ENCODE measurements at places on chromosomes 7 and 10.

DNA sequence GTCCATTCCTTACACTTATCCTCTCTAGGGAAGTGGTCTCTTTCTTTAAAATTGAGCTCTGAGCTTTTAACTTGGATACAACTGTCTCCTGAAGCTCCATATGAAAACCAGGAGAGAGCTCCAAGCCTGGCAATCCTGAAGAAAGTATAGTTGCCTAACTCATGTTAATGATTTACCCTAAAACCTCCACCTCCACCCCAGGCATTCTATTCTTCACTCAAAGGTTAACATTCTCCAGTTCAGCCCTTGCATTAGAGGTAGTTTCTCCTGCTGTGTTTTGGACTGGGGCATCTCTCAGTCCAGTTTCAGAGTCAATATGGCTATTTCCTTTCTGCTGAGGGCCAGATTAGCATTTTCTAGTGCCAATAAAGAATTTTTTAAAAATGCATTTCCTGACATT lies 195.5 kb downstream of the SLC25A13 start:
- no peak for DNase-seq

DNA sequence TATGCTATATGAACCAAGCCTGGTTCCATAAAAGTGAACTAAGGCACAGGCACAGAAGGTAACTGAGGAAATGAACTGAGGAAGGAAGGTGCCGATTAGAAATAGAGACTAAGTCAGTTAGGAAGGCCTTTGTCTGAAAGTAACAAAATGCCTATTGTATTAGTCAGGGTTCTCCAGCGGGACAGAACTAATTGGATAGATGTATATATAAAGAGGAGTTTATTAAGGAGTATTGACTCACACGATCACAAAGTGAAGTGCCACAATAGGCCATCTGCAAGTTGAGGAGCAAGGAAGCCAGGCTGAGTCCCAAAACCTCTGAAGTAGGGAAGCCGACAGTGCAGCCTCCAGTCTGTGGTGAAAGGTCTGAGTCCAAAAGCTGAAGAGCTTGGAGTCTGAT lies 13.9 kb upstream of the PLXNA4 start:
- DNase-seq = peak; percentile 24

DNA sequence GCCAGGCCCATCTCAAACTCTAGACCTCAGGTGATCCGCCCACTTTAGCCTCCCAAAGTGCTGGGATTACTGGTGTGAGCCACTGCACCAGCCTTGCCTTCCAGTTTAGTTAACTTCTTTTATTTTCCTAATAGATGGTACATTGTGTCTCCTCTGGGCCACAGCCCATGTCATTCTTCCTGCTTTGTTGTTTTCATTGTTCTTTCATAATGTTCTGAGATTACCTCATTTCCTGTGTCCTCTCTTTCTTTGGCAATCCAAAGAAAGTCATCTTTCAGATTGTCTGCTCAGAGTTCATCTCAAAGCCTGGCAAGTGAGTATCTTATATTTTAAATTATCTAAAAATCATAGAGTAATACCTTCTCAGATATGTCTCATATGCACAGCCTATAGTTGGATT lies at the start of gene OLAH:
OLAH (plus strand) TSS at position 270 of the 400 bp plus-strand sequence. CDS start 3,346 bp downstream, outside the sequence.
- peak; percentile 17 for DNase-seq

DNA sequence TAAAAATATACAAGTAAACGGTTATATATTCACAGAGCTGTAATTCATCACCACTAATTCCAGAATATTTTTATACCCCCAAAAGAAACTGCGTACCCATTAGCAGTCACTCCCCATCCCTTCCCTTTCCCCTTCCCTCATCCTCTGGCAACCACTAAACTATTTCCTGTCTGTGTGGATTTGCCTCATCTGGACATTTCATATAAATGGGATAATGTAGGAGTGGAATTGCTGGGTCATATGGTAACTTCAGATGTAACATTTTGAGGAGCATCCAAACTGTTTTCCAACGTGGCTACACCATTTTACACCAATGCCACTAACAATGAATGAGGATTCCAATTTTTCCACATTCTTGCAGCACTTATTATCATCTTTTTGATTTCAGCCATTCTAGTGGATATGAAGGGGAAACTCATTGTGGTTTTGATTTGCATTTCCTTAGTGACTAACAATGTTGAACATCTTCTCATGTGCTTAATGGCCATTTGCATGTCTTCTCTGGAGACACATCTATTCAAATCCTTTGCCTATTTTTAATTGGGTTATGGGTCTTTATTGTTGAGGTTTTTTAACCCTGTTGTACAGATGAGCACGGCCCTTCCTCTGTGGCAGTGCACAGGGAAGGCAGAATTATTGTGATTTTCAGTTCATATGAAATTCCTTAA lies 79.2 kb downstream of the RBM20 start:
- peak; percentile 11 for DNase-seq

- DNase-seq = no peak
Measured at GRCh38 chr10:96683065-96683464, 37.2 kb downstream of the PIK3AP1 start.

GRCh38 chr10:81915504-81915897 lies 40.5 kb downstream of the NRG3 start:
- DNase-seq = no peak

DNA sequence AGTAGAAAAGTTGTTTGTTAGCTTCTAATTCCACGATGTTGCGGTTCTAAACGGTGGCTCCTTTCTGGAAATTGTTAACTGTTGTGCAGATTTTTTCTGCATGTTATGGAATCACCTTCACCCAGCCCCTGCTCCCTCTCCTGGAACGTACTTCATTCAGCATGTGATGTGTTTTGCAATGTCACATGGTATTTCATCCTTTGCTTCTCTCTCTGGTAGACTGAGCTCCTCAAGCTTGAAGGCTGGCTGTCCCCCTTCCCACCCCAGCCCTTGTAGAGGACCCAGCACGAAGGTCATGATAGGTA lies 4.4 kb downstream of the PPP2R2D start:
- no peak for DNase-seq
